ENCODE measurements at places on chromosomes 1 and 21.

DNA sequence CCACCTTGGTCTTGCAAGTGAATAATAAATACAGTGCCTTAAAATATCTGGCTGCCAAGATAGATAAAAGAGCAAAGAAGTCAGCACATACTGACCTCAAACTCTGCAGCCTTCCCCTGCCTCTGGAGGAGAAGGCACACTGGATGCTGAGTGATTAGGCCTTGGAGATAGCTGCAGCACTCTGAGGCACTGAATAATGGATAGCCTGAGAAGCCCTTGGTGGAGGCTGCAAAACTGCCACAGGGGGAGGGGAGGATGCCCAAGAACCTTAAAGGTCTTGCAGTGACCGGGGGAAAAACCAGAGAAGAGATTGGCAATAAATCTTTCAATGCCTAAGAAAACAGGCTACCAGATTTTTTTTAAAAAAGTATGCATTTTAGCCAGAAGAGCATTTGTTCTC, 167.4 kb upstream of the PRMT6 start:
- DNase-seq = no peak

DNA sequence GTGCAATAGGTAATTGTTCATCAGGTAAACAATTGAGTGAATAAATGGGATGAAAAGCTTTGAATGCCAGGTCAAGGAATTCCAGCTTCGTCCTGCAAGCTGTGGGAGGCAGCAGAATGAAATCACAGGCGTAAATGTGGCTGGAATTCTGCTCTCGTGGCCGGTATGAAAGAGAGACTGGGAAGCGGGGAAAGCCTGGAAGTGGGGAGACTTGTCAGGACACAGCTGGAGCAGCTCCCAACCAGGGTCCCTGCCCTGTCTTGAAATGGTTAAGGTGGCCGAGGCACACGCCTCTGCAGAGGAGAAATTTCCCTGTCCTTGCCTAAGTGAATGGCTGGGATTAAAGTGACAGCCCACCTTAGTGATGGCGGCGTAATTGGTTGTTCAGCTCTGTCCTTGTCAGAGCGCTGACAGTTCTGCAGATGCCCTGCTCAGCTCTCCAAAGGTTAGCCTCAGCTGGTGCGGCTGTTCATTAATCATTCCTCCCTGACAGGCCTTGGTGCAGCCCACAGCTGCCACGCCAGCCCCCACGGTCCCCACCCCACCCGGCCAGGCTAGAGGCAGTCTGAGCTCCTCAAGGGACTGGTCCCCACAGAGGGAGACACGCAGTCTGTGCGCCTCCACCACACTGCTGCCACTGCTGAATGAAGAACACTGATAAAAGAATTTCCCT, 398.3 kb upstream of the POU3F1 start:
- DNase-seq = no peak

GRCh38 chr1:30966690-30967369, 58.3 kb upstream of the SDC3 start:
- no peak for DNase-seq

DNA sequence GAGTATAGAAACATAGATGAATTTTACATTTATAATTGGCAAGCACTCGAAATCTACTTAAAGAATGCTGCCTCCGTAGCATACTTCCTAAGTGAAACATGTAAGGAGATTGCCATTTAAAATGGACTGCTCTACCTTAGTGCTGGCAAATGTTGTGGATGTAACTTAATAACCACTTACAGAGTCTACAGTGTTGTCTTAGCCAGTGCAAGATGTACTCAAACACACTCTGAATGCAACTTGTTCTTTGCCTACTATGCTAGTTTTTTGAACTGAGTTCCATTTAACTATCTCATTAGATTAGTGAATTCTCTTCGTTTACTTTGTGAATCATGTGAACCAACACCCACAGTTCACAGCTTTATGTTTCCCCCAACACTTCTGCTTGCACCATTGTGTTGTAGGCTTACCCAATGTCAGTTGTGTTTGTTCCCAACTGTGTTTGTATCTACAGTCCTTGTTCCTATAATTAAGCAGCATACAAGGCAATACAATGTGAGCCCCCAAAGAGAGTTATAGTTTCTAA, 345.5 kb upstream of the LYPLAL1 start:
- DNase-seq = no peak

DNA sequence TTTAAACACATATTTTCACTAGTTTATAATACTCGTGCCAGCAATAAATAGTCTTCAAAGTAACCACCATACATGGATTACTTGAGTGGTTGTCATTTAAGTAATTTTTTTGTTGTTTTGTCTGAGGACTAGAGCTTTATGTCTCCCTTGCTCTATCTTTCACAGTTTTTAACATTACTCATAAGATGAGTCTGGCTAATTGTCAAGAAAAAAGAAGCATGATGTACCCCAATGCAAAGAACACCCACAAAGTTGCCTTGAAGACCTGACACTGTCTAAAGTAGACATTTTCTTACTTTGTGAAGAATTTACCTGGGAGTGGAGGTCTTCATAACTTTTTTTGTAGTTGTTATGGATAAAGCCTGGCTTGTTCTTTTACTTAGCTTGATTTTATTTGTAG, 210.4 kb upstream of the BRINP3 start:
- no peak for DNase-seq

DNA sequence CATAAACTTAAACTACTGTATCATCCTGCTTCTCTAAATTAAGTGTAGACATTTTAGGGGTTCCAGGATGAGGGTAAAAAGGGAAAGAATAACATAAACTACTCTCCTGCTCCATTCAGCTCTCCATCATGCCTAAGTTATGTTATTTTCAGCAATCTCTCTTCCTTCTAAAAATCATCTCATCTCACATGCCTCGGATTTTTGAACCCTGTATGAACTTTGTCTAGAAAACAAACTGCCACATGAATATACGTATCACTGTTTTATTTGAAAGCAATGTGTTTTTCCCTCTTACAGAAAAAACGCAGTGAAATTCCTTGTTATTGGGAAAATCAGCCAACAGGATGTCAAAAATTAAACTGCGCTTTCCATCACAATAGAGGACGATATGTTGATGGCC, 32.6 kb downstream of the ZBED6 start:
- DNase-seq = no peak

Data from MM.1S (cell line).